Activated CD4-positive, alpha-beta memory T cell treated with anti-CD3 and anti-CD28 coated beads for 36 hours (primary cell): ENCODE measurements at places on chromosomes 7 and 10.
A peak's percentile ranks its signal among the peaks of the same experiment; 100 is the strongest.

DNA sequence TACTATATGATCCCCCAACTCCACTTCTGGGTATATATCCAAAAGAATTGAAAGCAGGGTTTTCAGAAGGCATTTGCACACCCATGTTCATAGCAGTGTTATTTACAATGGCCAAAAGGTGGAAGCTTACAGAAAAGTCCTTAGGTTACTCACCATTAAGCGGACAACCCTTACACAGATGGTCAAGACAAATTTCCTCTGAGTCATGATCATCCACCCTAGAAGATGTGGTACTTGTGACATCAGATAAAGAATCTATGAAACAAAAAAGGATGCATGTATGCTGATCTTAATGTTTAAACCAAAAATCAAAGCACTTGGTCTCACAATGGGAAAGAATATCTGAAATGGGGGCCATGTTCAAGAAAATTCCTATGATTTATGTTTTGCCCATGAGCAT, 31.1 kb downstream of the ZC3HAV1 start:
- H3K4me1 ChIP-seq, result peaks cover 63% of the 10 kb centered on the region
- no peak for DNase-seq
- peaks cover 77% of the 10 kb centered on the region for H3K36me3 ChIP-seq
- H3K27ac ChIP-seq, result peak overlapping the region; percentile 81
- no peak overlapping the region for H3K4me3 ChIP-seq

- no peaks in the 10 kb centered on the region for H3K4me1 ChIP-seq
- DNase-seq, result no peak
- H3K27me3 ChIP-seq, result peaks cover 7% of the 10 kb centered on the region
- no peak overlapping the region for H3K27ac ChIP-seq
- no peaks in the 10 kb centered on the region for H3K36me3 ChIP-seq
Observed at GRCh38 chr10:92727550-92727949, 37.8 kb downstream of the HHEX start.

- peaks cover 10% of the 10 kb centered on the region for H3K27me3 ChIP-seq
- H3K4me3 ChIP-seq, result no peak overlapping the region
- H3K27ac ChIP-seq, result no peak overlapping the region
- H3K4me1 ChIP-seq, result peaks cover 9% of the 10 kb centered on the region
- H3K36me3 ChIP-seq, result no peaks in the 10 kb centered on the region
Observed at GRCh38 chr10:67695555-67695954, 440 bp downstream of the CTNNA3 start.

GRCh38 chr7:42621543-42622219, 290.2 kb downstream of the C7orf25 start:
- H3K36me3 ChIP-seq, result no peaks in the 10 kb centered on the region
- DNase-seq, result no peak
- no peak overlapping the region for H3K4me3 ChIP-seq
- H3K27ac ChIP-seq, result no peak overlapping the region
- no peaks in the 10 kb centered on the region for H3K27me3 ChIP-seq

DNA sequence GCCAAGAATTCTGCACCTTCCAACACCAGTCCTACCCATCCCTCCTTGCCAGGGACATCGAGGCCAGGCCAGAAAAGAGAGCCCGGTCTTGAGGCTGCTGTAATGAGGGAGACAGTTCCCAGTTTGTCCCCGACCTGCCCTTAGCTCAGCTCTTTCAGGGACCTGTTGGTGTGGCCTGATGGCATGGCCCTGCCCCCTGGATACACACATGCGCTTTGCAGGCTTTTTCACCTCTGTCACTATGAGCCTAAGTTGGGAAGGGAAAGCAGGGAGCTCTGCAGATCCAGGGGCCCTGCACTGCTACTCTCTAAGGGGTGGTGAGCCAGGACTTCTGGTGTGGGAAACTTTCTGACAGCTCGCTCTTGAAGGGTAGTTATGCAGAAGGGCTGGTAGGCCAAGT, 2.1 kb downstream of the SCD start:
- H3K4me1 ChIP-seq, result peaks cover 39% of the 10 kb centered on the region
- H3K36me3 ChIP-seq, result peaks cover 66% of the 10 kb centered on the region
- peak overlapping the region; percentile 87 for H3K4me3 ChIP-seq
- peaks cover 2% of the 10 kb centered on the region for H3K27me3 ChIP-seq

DNA sequence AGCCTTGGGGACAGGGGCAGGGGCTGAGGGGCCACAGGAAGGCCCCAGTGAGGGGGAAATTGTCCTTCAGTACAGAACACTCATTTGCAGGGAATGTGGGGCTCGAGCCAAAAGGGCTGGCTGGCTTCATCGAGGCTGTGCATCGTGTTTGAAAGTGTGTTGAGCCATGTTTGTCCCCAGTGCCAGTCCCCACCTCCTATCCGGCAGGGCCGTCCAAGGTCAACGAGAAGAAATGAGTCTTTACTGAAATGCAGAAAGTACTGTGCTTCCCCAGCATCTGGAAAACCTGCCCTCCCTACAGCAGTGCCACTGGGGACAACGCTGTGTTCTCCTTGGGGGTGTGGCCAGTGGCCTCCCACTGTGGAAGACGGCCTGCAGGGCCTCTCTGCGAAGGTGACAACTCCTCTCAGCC, 214.1 kb downstream of the KLF6 start:
- DNase-seq, result no peak
- no peaks in the 10 kb centered on the region for H3K36me3 ChIP-seq
- peaks cover 9% of the 10 kb centered on the region for H3K4me1 ChIP-seq
- H3K27me3 ChIP-seq, result no peaks in the 10 kb centered on the region
- H3K4me3 ChIP-seq, result no peak overlapping the region

GRCh38 chr7:93053209-93053948, 64.4 kb downstream of the SAMD9 start:
- no peaks in the 10 kb centered on the region for H3K27me3 ChIP-seq
- DNase-seq, result no peak
- peaks cover 12% of the 10 kb centered on the region for H3K4me1 ChIP-seq

DNA sequence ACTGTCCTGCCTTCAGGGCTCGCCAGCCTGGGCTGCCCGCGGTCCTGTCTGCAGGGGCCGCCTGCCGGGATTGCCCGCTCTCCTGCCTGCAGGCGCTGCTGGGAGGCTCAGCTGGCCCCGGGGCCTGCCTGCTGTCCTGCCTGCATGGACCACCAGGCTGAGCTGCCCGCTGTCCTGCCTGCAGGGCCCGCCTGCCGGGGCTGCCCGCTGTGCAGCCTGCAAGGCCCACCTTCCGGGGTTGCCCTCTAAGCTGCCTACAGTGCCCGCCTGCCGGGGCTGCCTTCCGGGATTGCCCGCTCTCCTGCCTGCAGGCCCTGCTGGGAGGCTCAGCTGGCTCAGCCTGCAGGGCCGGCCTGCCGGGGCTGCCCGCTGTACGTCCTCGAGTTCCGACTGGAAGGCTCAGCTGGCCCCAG, 164.4 kb downstream of the GLRX3 start:
- DNase-seq, result peak; percentile 39
- peaks cover 12% of the 10 kb centered on the region for H3K36me3 ChIP-seq
- H3K4me1 ChIP-seq, result peaks cover 7% of the 10 kb centered on the region
- H3K27me3 ChIP-seq, result no peaks in the 10 kb centered on the region
- no peak overlapping the region for H3K27ac ChIP-seq
- H3K4me3 ChIP-seq, result peak overlapping the region; percentile 75

GRCh38 chr7:2371329-2371728, 16.7 kb downstream of the EIF3B start:
- H3K27ac ChIP-seq, result no peak overlapping the region
- H3K4me1 ChIP-seq, result no peaks in the 10 kb centered on the region
- H3K27me3 ChIP-seq, result no peaks in the 10 kb centered on the region
- peaks cover 72% of the 10 kb centered on the region for H3K36me3 ChIP-seq
- no peak overlapping the region for H3K4me3 ChIP-seq

DNA sequence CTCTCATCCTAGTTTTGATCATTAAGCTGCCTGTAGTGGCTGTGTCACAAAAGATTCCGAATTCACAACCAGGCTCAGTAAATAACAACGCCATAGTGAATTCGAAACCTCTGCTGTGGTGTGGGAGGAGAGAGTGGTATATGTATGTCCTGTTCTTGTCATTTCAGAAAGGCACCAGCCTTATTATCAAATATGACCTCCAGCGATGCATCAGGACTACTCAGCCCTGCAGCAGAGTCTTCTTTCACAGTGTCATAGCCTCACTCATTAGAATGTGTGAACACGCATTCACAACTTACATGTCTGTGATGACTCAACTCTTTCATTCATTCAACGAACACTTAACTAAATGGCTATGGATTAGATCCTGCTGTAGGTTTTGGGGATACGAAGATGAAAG, 15.3 kb downstream of the AOC1 start:
- peaks cover 5% of the 10 kb centered on the region for H3K4me1 ChIP-seq
- no peak overlapping the region for H3K27ac ChIP-seq

- H3K27me3 ChIP-seq, result no peaks in the 10 kb centered on the region
- peaks cover 32% of the 10 kb centered on the region for H3K4me1 ChIP-seq
- peaks cover 3% of the 10 kb centered on the region for H3K36me3 ChIP-seq
- no peak overlapping the region for H3K4me3 ChIP-seq
- no peak overlapping the region for H3K27ac ChIP-seq
Observed at GRCh38 chr10:21995557-21995956, 8.0 kb downstream of the DNAJC1 start.

- DNase-seq, result no peak
- no peak overlapping the region for H3K27ac ChIP-seq
- H3K27me3 ChIP-seq, result peaks cover 13% of the 10 kb centered on the region
- H3K4me1 ChIP-seq, result no peaks in the 10 kb centered on the region
- H3K4me3 ChIP-seq, result no peak overlapping the region
- H3K36me3 ChIP-seq, result no peaks in the 10 kb centered on the region
Observed at GRCh38 chr10:68142761-68143160, 33.5 kb downstream of the MYPN start.

DNA sequence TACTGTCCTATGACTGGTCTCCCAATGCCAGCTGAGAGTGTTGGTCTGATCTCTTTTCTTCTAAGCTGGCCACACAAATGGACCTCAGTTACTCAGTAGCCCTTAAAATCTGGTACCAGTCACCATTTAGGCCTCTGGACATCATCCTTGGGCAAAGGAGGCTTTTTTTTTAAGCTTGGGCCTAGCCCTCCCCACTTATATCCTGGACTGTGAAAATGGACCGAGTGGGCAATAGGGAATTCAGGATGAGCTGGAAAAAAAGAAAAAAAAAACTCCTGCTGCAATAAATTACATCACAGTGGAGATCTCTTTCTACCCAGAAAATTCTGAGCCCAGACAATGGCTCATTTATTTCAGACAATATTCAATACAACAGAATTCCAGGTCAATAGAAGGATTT, 68.4 kb downstream of the PARP12 start:
- H3K27me3 ChIP-seq, result no peaks in the 10 kb centered on the region
- no peaks in the 10 kb centered on the region for H3K4me1 ChIP-seq
- DNase-seq, result no peak
- H3K27ac ChIP-seq, result no peak overlapping the region
- H3K36me3 ChIP-seq, result no peaks in the 10 kb centered on the region
